ENCODE measurements at places on chromosomes 12 and 14. TPM values are rescaled to one million over a fixed set of nuclear protein-coding genes. Genes with fewer than 3 reads are reported as not detected.

The PAPLN gene
- 4.8 TPM for total RNA-seq

The GOLGA5 gene
- 44.7 TPM for total RNA-seq

The RNU4-1 gene
- total RNA-seq = under 0.01 TPM

The EMP1 gene
- 71.6 TPM for total RNA-seq

The MYF6 gene
- 8.6 TPM for total RNA-seq

The SCNN1A gene
- 5.7 TPM for total RNA-seq

The SERPINA3 gene
- total RNA-seq = 3.5 TPM

The SLC25A47 gene
- total RNA-seq = not detected

The MSRB3 gene
- 143 TPM for total RNA-seq

The LALBA gene
- total RNA-seq = not detected

The GPD1 gene
- 2.2 TPM for total RNA-seq

The GDF3 gene
- total RNA-seq = not detected

The PYM1 gene
- total RNA-seq = 20.1 TPM

Measured in urinary bladder (tissue), 4 donors.